ENCODE measurements at places on chromosomes 6 and 20.

- no peak for DNase-seq
Observed at GRCh38 chr6:157456524-157456829, 75.5 kb downstream of the ZDHHC14 start.

GRCh38 chr6:44185953-44186634, 27.5 kb downstream of the CAPN11 start:
- no peak for DNase-seq

- no peak for DNase-seq
Observed at GRCh38 chr6:13872681-13873080, 52.1 kb upstream of the RNF182 start.

- DNase-seq = no peak
Observed at GRCh38 chr6:137166247-137167098, 7.0 kb downstream of the IL22RA2 start.

- DNase-seq = no peak
Observed at GRCh38 chr6:141195251-141195832, 937.4 kb upstream of the GJE1 start.

- DNase-seq = no peak
Observed at GRCh38 chr6:99151634-99152346, 197.7 kb downstream of the FAXC start.

DNA sequence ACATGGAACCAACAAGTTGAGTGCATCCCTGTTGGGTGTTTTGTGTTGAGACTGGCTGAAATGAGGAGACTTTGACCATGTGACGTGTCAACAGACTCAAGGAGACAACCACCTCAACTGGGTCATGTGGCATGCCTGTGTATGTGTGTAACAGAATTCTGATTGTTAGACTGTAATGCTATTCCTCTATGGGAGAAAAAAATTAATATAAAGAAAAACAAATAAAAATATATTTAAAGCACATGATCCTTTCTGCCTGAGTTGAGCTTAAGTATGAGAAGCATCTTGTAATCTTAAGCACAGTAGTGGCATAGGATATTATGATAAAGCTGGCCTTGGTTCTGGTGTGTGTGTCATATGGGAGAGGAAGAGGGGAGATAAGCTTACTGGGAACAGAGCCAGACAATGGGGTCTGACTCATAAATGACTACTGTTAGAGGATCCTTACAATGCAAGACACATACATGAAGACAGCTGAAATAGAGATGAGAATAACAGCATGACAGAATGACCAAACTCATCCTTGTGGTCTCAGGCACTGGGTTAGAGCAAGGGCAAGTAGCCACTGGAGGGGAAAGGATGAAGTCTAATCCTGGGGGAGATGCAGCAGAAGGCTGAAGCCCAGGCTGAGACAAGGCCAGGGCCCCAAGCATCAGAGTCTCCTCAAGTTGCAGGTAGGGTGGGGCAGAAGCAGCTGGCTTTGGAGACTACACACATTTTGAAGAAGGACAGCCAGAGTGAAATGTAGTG, 9.2 kb downstream of the TP53INP2 start:
- no peak for DNase-seq

DNA sequence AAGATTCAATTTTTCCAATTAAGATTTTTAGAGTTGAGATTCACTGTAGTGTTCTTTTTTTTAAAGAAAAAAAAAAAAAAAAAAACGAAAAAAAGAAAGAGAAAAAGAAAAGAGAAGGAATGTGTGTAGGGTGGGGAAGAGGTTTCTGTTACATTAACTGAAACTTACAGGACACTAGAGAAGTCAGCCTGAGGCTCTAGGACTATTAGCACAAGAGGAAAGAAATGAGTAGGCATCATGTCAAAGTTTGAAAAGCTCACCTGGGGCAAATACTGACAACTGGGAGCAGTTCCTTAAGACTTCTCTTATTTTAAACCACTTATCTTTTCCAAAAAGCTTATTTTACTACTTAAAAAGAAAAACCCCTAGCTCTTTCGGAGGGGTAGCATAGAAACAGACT, 185.9 kb downstream of the DST start:
- no peak for DNase-seq

DNA sequence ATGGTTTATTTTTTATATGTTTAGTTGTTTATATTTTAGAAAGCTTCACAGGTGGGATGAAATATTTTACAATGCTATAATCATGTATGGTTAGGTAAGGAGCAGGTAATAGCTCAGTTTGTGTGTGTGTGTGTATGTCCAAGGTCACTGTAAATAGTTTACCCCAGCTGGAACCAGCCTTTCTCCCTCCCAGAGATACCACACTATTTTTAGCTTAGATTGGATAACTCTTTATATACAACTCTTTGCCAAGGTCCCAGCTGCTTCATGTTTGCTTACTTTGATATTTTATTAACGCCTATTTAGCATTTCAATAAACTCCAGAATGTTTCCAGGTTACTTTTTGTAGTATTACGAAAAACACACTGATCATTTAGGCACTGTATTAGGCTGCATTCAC, 1.8 kb upstream of the PEX7 start:
- DNase-seq = no peak

- DNase-seq = no peak
Observed at GRCh38 chr6:169229615-169230321, 23.9 kb downstream of the THBS2 start.
